ENCODE measurements at places on chromosomes 5 and 9.

DNA sequence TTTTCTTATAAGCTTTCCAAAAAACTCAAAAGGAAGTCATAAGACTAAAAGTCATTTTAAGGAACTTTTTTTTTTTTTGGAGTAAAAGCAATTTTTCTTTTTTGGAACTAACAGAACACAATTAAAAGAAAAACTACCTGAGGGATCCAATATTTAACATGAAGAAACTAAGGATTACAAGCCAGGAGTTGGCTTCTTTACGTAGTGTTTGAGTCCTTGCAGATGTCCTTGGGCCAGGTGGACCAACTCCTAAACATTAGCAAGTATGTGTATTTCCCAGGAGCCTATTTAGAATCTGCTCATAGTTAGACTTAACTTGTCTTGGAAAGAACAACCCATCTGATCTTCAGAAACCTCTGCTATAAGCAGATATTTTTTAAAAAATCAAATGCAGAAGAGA lies 154.1 kb upstream of the EFNA5 start:
- DNase-seq, result no peak

DNA sequence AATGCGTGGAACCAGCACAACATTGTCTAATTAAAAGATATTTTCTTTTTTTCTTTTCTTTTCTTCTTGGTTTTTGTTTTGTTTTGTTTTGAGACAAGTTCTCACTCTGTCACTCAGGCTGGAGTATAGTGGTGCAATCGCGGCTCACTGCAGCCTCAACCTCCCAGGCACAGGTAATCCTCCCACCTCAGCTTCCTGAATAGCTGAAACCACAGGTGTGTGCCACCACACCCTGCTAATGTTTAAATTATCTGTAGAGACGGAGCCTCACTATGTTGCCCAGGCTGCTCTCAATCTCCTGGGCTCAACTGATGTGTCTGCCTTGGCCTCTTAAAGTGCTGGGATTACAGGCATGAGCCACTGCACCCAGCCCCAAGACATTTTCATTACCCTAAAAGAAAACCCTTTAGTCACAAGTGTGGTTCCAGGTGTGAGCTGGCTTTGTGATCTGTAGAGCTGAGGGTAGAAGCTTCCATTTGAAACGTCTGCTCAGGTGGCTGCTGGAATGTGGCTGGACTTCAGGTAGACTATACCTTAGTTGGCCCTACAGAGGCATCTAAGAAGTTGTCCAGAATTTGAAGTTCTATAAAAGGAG lies 19.1 kb upstream of the NEK6 start:
- DNase-seq, result peak; percentile 49

DNA sequence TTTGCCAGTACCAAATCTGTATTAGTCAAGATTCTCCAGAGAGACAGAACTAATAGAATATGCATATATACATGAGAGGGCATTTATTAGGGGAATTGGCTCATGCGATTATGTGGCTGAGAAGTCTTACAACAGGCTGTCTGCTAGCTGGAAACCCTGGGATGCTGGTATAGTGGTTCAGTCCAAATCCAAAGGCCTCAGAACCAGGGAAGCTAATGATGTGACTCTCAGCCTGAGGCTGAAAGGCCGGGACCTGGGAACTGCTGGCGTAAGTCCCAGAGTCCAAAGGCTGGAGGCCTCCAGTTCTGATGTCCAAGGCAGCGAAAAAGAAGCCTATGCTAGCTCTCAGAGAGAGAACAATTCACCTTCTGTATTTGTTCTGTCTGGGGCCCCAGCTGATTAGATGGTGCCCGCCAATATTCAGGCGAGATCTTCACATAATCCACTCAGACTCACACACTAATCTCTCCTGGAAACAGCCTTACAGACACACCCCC lies 84.1 kb downstream of the KIAA1958 start:
- no peak for DNase-seq

DNA sequence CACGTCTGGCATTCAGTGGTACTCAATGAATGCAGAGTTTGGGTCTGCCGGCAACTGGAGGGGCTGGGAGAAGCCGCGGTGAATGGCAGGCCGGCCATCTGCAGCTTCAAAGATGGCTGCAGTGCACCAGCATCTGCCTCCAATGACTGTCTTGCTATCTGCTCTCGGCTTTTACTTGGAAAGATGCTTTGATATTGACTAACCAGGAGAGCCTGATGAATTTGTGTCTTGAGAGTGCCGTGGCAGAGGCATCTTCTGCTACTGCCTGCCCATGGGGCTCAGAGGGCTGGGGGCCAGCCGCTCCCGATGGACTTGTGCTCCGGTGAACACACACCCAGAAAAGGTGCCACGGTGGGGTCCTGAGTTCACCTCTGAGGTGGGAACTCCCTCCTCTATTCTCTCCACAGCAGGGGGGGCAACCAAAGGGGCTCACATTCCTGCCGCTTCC lies 164.5 kb downstream of the COL23A1 start:
- DNase-seq, result no peak

DNA sequence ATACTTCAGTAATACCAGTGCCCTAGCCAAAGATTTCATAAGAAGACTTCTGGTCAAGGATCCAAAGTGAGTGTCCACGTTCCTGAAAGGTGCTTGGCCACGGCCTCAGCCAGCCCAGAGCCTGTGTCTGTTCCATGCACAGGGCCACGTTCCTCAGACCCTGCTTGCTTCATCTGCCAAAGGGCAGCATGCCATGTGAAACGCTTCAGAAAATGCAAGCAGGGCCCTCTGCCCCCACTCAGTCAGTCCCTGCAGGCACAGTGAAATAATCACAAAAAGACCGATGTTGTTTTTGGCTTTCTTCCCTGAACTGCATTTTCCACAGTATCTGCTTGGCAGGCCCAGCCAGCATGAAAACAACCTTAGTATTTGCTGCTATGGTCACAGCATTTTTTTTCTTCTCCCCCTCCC lies 85.5 kb upstream of the CTSL start:
- DNase-seq, result no peak

DNA sequence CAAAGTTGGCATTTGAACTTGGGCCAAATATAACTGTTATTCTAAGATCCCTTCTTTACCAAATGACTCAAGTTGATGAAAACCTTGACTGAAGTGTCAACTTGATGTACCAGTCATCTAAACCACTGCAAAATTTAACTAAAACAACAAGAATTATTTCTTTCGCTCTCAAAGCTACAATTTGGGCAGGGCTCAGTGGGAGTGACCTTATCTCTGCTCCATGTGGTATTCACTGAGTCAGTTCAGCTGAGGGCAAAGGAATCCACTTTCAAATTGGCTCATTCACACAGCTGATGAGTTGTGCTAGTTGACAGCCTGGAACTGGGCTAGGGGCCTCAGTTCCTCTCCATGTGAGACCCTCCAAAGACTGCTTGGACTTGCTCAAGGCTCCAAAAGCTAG lies 166.3 kb downstream of the RORB start:
- no peak for DNase-seq

GRCh38 chr9:107018861-107019545 lies 156.0 kb downstream of the ZNF462 start:
- DNase-seq, result no peak

All from CD8-positive, alpha-beta T cell (primary cell).